Esophagus squamous epithelium (tissue), 5 donors: ENCODE measurements at places on chromosomes 2 and 18. TPM values are rescaled to one million over a fixed set of nuclear protein-coding genes. Genes with fewer than 3 reads are reported as not detected.

GRCh38 chr2:173984866-173985604 is 19.9 kb upstream of the SP3 start:
- no peaks in the 10 kb centered on the region for H3K36me3 ChIP-seq
- peaks cover 77% of the 10 kb centered on the region for H3K4me1 ChIP-seq
- DNase-seq: no peak
- H3K27ac ChIP-seq: peak overlapping the region; percentile 74
- H3K4me3 ChIP-seq: no peak overlapping the region

DNA sequence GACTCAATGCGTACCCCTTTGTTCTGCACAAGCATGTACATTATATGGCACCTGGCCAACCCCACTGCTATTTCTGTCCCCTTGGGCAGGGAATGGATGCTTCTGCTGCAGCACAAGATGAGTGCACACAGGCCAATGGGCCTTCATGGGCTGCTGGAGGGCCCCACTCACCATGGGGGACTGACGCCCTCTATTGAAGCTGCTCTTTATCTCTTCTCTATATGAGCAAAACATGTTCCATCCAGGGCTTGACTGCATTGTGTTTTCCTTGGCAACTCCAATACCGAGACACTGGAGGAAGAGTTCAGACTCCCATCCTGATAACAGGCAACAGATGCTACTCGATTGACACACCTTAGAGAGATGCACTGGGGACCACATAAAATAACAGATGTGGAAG is 251.6 kb upstream of the NCKAP5 start:
- no peak for DNase-seq
- H3K36me3 ChIP-seq: no peaks in the 10 kb centered on the region
- no peak overlapping the region for H3K27ac ChIP-seq
- no peak overlapping the region for H3K4me3 ChIP-seq
- H3K4me1 ChIP-seq: no peaks in the 10 kb centered on the region

GRCh38 chr2:196067088-196067382 is 1.6 kb downstream of the DNAH7 start:
- no peaks in the 10 kb centered on the region for H3K36me3 ChIP-seq
- no peaks in the 10 kb centered on the region for H3K4me1 ChIP-seq
- no peak overlapping the region for H3K27ac ChIP-seq
- no peak overlapping the region for H3K4me3 ChIP-seq
- DNase-seq: no peak

DNA sequence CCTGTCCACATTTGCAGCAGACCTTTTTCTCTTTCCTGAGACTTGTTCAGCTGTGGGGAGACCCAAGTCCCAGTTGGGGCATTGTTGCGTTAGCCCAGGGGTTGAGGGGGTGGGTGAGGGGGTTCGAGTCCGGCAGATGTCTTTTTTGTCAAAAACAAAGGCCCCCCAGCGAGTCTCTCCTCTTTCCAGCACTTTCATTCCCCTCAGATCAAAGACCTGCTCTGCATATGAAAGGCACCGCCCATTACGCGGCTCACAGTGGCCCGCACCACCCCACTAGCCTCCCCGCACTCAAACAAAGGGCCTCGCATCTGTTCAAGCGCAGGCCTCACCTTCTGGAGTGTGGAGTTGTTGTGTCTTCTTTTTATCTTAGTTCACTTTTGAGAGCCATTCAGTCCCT is 25.2 kb downstream of the TRABD2A start:
- H3K27ac ChIP-seq: no peak overlapping the region
- H3K27me3 ChIP-seq: no peaks in the 10 kb centered on the region
- H3K4me1 ChIP-seq: no peaks in the 10 kb centered on the region
- DNase-seq: no peak
- no peaks in the 10 kb centered on the region for H3K36me3 ChIP-seq

DNA sequence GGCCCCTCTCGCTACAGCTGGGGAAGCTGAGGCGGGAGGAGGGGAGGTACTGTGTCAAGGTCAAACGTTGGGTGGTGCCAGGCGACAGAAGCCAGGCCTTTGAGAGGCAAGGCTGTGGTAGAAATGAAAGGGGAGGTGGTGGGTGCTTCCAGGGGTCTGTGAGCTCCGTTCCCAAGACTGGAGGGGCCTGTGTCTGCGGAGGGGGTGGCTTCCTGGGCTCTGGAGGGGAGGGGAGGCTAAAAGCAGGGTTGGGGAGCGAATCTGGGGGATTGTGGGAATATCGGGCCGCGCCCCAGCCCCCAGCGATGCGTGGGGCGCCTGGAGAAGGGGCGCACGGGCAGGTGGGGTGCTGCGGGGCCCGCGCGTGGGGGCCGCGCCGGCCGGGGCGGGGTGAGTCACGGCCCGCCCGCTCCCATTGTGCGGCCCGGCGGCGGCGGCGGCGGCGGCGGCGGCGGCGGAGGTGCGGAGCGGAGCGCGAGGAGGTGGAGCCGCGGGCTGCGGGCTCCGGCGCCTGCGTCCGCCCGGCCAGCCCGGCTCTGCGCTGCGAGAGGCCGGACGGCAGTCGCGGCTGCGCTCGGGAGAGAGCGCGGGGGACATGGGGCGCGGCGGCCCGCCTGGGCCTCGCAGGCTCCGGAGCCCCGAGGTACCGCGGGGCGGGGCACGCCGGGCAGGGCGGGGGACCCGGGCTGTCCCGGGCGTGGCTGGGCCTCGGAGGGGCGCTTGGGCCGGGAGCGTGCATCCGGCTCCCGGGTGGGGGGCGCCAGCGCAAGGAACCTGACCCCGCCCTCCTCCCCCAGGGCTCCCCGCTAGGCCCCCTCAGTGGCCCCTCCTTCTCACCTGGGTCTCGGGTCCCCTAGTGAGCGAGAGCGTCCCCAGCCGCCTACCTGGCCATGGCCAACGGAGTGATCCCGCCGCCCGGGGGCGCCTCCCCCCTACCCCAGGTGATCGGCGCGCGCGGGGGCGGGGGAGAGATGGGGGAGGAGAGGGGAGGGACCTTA is at the start of gene SLC4A3:
TSS of gene SLC4A3 (plus strand) at position 528 of the 998 bp plus-strand sequence. CDS start at position 891, 363 bp downstream.
- H3K4me3 ChIP-seq: peak within 1 kb of the TSS; percentile 62
- no peak for DNase-seq
- peak within 1 kb of the TSS; percentile 52 for H3K27ac ChIP-seq
- peaks cover 14% of the 10 kb centered on the region for H3K4me1 ChIP-seq
- H3K27me3 ChIP-seq: no peaks in the 10 kb centered on the region

- DNase-seq: no peak
- no peak overlapping the region for H3K27ac ChIP-seq
- H3K27me3 ChIP-seq: no peaks in the 10 kb centered on the region
- H3K4me1 ChIP-seq: peaks cover 12% of the 10 kb centered on the region
Measured at GRCh38 chr2:63681896-63682295, 93.1 kb downstream of the MDH1 start.

DNA sequence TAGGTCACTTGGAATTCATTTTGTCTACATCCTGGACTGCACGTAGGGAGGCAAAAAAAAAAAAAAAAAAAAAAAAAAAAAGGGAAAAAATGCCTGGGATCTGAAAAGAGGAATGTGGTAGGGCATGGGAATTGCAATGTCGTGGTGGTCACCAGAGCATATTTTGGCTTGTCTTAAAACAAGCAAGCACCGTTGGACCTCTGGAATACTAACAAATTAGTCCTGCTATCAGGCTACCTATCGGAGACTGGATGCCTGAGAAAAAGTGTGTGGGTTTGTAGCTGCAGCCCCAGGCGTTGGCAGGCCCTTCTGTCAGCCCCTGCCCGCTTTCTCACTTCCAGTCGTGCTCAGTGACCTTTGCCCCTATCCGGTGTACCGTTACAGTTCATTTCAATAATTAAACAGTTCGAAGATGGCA is 588.5 kb upstream of the ZEB2 start:
- no peaks in the 10 kb centered on the region for H3K27me3 ChIP-seq
- H3K27ac ChIP-seq: no peak overlapping the region
- DNase-seq: no peak
- no peak overlapping the region for H3K4me3 ChIP-seq

GRCh38 chr18:76757335-76757734 is 65.0 kb upstream of the ZNF236 start:
- no peak overlapping the region for H3K27ac ChIP-seq
- H3K4me3 ChIP-seq: no peak overlapping the region
- no peaks in the 10 kb centered on the region for H3K4me1 ChIP-seq
- no peaks in the 10 kb centered on the region for H3K27me3 ChIP-seq

DNA sequence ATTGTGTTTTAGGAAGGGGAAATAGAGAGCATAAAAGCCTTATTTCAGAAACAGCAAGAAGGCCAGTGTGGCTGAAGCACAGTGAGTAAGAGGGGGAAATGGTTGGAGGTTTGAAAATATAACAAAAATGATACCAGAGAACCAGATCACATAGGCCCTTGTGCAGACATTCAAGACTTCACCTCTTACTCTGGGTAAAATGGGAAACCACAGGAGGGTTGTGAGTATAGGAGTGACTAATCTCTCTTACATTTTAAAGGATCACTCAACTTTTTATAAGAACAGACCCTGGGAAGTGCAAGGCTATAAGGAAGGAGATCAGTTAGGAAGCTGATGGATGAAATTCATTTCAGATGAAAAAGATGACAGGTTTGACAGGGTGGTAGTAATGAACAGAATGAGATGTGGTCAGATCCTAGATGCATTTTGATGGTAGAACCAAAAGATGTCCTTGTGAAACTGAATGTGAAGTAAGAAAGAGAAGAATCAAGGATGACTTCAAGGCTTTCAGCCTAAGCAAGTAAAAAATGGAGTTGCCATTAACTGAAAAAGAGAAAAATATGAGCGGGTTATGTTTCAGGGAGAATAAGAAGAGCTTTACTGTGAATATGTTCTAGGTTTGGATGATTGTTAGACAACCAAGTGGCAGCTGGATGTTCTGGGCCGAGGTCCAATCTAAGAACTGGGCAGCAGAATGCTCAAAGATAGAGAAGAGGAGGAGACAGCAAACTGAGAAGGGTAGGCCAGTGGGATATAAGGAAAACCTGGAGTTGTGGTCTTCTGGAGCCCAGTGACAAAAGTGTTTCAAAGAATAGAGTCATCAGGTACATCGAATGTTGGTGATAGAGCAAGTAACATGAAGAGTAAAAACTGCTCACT is 65.1 kb downstream of the USP40 start:
- no peak overlapping the region for H3K27ac ChIP-seq
- no peaks in the 10 kb centered on the region for H3K27me3 ChIP-seq
- no peaks in the 10 kb centered on the region for H3K4me1 ChIP-seq
- no peak overlapping the region for H3K4me3 ChIP-seq

- peaks cover 6% of the 10 kb centered on the region for H3K36me3 ChIP-seq
- H3K4me1 ChIP-seq: no peaks in the 10 kb centered on the region
Measured at GRCh38 chr2:17915811-17916518, 37.5 kb downstream of the KCNS3 start.

- no peaks in the 10 kb centered on the region for H3K4me1 ChIP-seq
- H3K36me3 ChIP-seq: no peaks in the 10 kb centered on the region
- H3K27ac ChIP-seq: no peak overlapping the region
- no peaks in the 10 kb centered on the region for H3K27me3 ChIP-seq
Measured at GRCh38 chr2:17497718-17498117, 20.5 kb downstream of the RAD51AP2 start.

DNA sequence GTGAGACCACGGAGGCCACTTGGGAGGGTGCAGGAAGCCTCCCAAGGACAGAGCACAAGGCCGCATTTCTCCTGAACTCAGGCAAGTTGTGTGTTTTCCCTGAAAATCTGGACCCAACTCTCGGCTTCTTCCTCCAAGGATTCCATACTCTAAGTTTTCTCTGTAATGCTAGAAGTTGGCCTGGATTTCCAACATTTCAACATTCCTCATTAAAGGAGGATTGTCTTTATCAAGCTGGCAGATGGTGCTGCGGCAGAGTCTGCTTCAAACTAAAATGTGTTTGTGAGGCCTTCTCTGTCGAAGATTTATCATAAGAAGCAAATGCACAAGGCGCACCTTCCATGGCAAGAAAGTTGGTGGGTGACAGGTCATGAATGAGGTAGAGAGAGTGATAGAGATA is 94.4 kb upstream of the SATB2 start:
- H3K27me3 ChIP-seq: no peaks in the 10 kb centered on the region
- no peak for DNase-seq
- H3K27ac ChIP-seq: no peak overlapping the region
- H3K36me3 ChIP-seq: no peaks in the 10 kb centered on the region
- H3K4me1 ChIP-seq: no peaks in the 10 kb centered on the region
- no peak overlapping the region for H3K4me3 ChIP-seq

GRCh38 chr2:54859416-54859815 is 136.0 kb downstream of the EML6 start:
- no peaks in the 10 kb centered on the region for H3K27me3 ChIP-seq
- no peak for DNase-seq
- H3K27ac ChIP-seq: no peak overlapping the region
- H3K36me3 ChIP-seq: no peaks in the 10 kb centered on the region

DNA sequence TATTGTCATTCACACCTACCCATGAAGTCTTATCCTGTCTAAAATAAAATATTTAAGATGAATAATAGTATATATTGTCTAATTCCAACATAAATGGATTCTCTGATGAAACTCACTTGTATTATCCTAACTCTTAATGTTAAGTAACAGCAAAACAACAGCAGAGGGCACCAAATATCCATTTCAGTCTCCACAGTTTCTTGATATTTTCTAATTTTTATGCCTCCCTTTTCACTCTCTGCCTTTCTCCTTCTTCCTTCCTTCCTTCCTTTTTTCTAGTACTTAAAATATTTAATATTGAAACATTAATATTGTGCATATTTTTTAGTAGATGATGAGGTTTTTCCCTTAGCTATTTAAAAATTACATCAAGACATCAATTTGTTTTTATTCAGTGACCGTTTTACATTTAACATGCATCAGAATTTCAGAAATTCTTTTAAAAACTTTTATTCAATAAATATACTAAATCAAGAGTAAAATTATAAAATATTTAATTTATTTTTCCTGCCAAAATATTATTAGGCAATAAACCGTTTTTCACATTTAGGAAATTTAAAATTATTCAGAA is 97.6 kb downstream of the WDR7 start:
- no peak overlapping the region for H3K4me3 ChIP-seq
- H3K36me3 ChIP-seq: no peaks in the 10 kb centered on the region
- no peaks in the 10 kb centered on the region for H3K27me3 ChIP-seq

DNA sequence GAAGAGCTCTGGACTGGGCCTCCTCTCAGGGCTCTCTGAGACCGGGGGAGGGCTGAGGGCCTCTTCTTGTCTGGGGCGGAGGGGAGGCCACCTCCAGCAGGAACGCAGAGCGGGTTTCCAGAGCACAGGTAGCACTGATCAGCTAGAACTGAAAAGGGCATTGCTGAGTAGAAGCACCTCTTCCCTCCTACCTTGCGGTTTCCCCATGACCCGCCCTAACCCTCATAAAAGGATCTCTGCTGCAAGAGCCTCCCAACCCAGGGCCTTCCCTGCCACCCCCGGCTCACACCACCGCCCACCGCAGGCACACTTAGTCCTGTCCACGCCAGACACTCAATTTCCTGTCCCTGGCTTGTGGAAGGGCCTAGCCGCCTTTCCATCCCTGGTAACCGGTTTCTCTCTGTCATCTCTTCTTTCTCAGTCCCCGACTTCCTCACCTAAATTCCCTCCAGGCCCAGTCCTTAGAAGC is 966 bp downstream of the ADCY3 start:
- H3K4me1 ChIP-seq: peaks cover 64% of the 10 kb centered on the region
- no peaks in the 10 kb centered on the region for H3K36me3 ChIP-seq
- no peaks in the 10 kb centered on the region for H3K27me3 ChIP-seq
- H3K4me3 ChIP-seq: peak overlapping the region; percentile 57

- no peaks in the 10 kb centered on the region for H3K36me3 ChIP-seq
- no peak overlapping the region for H3K4me3 ChIP-seq
- DNase-seq: no peak
- H3K27me3 ChIP-seq: no peaks in the 10 kb centered on the region
- no peak overlapping the region for H3K27ac ChIP-seq
- no peaks in the 10 kb centered on the region for H3K4me1 ChIP-seq
Measured at GRCh38 chr2:164922134-164922533, 33.2 kb downstream of the SLC38A11 start.

STK11IP gene
- total RNA-seq: 13.7 TPM

BOLA3 gene
- 27.1 TPM for total RNA-seq

SMAD4 gene
- 32.9 TPM for total RNA-seq

HOXD13 gene
- total RNA-seq: not detected

TWSG1 gene
- 23.6 TPM for total RNA-seq

UGT1A8 gene
- total RNA-seq: 0.35 TPM

TXNDC2 gene
- total RNA-seq: not detected
